ENCODE measurements at places on chromosomes 7 and 10.

GRCh38 chr10:104045151-104046089 lies 40.3 kb downstream of the COL17A1 start:
- peak; percentile 17 for DNase-seq

- no peak for DNase-seq
Measured at GRCh38 chr7:151157645-151158329, 9.7 kb downstream of the GBX1 start.

DNA sequence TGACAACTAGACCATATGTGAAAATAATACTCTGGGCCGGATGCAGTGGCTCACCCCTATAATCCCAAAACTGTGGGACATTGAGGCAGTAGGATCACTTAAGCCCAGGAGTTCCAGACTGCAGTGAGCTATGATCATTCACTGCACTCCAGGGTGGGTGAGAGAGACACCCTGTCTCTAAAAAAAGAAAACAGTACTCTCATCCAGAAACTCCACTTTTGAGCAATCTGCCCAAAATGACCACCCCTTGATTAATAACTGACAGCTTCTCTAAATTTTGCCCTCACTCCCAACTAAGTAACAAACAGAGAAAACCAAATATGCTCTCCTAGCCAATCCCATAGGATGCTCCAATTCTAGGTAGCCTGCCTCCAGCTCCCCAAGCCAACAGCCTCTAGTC lies 62.5 kb upstream of the AKR1E2 start:
- DNase-seq: no peak

GRCh38 chr7:38751416-38751815 lies 120.2 kb upstream of the AMPH start:
- DNase-seq: no peak

DNA sequence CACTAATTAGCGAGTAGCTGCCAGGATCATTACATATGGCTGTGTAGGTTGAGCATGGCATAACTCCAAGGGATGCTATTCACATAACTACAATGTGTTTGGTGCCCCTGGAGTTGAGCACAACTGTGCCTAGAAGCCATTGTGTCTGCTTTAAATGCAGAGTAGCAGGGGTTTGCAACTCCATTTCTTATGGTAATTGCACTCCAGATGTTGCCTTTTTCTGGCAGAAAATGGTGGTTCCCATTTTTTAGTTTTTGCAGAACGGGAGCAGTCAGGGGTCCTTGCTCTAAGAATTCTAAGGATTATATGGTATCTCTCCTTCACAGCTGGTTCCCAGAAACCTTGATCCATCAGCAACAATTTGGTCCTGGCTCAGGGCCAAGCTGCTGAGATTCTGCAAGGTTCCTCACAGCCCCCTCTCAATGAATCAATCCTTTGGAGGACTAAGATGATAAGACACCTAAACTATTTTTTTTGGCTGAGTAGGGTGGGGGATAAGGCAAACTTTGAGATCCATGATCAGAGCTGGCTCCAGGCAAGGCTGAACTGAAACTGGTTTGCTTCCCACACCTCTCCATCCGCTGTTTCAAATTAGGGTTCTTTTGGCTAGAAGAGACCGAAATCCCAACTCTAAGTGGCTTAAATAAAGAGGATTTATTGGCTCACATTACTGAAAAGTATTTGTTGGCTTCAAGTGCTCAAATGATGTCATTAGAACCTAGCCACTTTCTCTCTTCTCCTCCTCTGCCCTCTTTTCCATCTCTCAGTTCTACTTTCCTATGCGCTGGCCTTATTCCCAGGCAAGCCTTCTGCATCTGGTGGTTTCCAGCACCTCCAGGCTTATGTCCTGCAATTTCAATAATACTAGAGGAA lies 97.5 kb upstream of the CCDC6 start:
- DNase-seq: no peak

- DNase-seq: peak; percentile 6
Measured at GRCh38 chr7:94274828-94275227, 119.9 kb upstream of the COL1A2 start.

DNA sequence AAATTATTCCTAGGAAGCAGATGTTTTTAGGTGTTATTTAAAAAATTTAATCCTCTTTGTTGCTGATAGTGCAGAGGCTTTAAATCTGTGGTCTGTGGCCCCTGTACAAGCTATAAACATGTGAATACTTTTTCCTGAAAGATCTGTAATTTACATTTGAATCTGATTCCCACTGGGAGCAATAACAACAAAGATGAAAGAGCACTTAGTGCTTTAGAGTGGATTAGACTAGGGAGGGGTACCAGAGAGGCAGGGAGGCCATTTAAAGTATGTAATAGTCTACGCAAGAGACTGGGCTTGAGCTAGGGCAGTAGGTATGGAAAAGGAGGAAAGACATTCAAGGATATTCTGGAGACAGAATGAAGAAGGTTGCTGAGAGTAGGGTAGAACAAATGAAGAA lies 19.1 kb downstream of the BTRC start:
- no peak for DNase-seq

DNA sequence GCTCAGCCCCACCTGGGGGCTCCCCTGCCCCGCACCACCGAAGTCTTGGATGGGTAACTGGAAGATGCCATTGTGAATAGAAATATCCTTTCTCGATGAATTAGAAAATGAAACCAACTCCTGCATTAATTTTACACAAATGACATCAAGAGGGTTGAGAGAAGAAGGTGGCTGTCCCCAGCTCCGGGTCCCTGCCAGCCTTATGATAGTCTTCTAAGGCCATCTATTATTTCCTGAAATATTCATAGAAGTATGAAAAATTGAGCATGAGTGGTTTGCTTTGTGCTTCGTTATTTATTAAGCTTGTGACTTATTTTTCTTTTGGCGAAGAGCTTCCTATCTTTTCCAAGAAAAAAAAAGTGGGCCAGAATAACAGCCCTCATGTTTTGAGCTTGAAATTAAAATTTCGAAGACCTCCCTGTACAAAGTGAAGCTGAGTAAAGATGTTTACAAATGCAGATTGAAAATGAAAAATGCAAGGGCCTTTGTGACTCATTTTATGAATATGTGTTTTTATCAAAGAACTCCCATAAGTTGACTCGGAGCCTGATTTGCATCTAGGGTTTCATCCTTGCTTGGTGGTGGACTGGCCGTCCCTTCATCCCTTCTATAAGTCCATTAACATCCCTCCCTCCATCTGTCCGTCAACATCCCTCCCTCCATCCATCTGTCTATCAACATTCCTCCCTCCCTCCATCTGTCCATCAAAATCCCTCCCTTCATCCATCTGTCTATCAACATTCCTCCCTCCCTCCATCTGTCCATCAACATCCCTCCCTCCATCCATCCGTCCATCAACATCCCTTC lies 20.5 kb upstream of the CFAP46 start:
- DNase-seq: no peak

DNA sequence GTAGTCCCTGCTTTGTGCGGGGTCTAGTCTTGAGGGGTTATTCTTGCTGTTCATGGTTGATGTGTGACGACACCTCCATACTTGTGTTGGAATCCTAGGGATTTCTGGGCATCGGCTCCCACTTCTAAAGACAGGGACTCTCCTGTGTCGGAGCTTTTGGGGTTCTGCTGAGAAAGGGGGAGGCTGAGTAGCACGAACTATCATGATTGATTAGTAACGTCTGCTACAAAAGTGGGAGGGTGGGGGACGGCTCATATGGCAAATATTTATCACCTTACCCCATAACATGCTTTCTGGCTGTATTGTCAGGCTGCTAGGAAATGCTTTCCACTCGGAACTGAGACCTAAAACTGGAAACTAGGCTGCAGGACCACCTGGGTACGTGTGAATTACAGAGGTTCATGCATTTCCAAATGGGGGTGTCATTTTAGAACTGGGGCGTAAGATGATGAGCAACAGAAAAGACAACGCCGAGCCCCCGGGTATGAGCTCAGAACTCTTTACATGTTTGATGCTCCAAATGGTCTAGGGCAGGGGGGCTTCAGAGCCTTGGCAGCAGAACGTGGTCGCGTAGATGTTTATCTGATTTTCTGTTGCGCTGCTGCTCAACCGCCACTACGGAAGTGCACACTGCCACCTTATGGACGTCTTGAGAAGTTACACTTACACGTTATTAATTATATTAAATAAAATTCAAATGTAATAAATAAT lies 15.1 kb upstream of the NME8 start:
- DNase-seq: peak; percentile 53

DNA sequence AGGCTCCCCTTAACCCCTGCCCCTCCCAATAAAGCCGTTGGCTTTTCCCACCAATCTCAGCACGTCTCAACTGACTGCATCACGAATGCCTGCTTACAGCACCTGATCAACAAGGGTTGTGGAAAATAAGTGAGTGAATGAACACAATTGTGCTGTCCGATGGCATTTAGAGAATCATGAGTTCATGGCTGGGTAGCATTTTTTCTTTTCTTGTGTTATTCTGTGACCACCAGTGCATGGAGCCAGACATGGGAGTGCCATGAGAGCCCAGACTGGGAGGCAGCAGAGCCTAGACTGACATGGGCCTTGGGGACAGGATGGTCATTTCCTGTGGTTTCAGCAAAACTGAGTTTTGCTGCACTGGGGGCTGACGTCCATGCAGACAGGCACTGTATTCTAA lies 254.1 kb upstream of the IGFBP3 start:
- DNase-seq: no peak

DNA sequence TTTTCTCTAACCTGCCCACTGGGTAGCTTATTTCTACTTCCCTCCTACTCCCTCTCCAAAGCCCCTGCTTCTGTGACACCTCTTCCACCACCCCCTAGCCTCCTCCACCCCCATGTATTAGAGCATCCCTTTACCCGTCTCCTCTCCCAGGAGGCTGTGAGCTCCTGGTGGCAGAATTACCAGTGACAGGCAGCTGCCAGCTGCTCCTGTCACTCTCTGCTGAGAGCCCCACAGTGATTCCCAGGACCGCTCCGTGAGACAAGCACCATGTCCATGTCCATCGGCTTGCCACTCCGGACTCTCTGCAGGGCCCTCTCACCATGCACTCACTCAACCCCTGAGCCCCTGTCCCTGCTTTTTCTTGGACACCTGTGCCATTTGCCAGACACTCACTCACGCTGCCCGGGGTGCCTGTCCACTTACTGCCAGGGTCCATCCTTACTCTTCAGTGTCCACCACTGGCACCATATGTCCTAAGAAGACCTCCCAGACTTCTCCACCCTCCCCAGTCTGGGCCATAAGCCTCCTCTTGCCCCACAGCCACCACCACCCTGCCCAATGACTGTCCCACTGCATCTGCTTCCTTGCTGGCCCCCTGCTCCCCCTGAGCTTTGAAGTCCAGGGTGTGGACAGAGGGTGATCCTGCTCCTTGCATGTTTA lies 9.8 kb downstream of the WDFY4 start:
- DNase-seq: no peak

DNA sequence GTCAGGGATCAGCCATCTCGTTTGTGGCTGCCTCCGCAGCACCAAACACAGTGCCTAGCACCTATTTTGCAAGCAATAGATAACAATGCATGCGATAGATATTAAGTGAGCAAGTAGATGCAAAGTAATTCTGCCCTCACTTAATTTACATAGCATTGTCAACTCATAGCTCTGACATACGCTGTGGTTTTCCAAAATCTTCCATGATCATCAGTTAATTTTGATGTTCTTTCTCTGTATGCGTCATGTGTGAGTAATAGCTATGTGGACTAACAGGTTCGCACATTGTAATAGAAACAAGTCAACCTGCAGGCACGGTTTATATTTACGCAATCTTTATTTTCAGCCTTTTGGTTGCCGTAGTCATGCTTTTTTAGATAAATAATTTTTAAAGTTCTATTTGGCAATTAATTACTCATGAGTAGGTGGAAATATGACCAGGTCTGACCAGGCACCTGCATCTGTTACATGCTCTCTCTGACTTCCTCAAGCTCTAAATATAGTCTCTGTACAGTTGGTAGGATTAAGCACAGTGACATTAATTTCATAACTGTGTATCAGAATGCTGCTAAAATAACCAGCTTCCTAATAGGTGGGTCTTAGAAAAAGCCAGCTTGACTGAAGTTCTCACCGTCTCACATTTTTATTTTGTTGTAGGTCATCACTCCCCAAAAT lies 13.3 kb downstream of the MAP3K8 start:
- peak; percentile 14 for DNase-seq

DNA sequence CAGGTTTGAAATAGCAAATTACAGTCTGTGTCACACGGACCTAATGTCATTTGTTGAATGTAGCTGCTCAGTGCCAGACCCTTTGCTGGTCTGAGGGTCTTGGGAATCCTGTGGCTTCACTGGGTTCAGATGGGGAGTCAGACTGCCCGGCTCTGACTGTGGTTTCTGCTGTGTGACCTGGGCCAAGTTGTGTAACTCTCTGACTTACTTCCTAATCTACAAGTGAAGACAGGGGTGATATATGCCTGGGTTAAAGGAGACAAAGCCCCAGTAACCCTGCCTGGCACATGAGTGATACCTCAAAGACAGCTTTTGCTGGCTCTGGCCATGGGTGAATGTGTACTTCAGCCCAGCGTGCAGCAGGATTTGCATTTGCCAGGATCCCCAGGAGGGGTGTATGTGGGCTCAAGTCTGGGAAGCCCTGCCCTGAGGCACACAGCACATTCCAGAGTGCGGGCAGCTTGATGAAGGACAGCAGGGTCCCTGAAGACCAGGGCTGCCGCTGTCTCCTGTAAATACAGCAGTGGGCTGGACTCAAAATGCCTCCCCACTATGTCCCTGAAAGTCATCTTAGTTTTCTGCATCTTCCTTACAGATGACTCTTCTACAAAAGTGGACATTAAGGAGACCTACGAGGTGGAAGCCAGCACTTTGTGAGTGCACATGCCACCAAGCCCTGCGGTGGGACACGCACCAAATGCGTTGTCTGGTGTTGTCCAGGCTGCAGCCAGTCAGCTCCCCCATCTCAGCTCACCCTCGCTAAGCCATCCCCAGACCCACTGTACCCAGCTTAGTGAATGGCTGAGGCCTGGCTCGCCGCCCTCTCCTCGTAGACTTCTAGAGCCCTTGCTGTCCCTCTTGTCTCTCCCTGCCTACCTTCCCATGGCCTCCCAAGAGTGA lies 16.4 kb downstream of the NACAD start:
- no peak for DNase-seq

DNA sequence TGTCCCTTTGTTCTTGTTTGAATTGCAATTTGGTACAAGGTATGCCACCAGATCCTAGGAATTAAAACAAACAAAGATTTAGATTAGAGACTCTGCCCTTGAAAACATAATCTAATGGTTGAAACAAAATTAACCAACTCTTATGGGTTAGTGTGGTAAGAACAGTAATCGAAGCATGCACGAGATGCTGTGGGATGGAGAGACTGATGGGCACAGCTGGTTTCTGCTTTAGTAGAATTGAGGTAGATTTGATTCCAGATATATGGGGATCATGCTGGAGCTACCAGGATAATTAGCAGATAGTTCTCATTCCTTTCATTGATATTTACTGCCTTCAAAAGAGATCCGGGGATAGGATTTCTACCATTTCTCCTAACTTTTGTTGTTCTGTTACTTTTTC lies 20.4 kb upstream of the SEMA4G start:
- no peak for DNase-seq

- no peak for DNase-seq
Measured at GRCh38 chr10:124596962-124597845, 135.6 kb downstream of the LHPP start.

GRCh38 chr10:75994357-75995040 lies 563.1 kb downstream of the LRMDA start:
- DNase-seq: no peak

All from stimulated activated CD4-positive, alpha-beta T cell treated with anti-CD3 and anti-CD28 coated beads, Interleukin-15, amount 100 ng/mL, for 24 hours (primary cell).